ENCODE measurements at places on chromosomes 6 and 20.

DNA sequence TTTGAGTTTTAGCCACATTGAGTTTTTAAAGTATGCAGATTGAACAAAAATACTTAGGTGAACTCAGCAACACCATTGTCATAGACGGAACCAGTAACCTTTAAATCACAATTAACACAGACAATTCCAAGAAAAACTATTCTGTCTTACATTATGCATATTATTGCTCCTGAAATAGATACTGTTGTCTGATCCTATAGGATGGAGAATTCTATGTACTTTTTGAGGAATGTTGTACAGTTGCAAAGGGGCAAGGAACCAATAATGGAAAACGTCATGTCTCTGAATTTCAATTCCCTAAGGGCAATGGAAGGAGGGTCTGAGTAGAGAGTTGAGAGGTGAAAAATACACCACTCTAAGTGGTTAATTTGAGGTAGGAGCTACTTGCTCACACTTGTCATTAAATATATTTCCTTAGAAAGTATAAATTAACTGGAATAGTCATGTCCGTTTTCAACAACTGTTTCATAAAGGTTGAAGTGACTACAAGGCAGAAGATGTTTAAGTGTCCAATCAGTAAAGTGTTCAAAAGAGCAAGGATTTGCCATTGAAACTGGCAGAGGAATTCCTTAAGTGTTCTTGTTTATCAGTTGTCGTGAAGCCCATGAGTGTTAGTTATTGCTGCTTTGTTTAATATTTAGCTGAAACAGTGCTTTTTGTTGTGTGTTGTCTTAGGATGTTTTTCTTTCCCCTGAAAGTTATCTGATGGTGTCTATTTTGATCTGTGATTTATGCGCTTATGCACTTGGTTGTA lies 1.3 kb downstream of the NKAIN2 start:
- DNase-seq = no peak

- no peak for DNase-seq
Observed at GRCh38 chr6:138203315-138203714, 15.0 kb downstream of the PBOV1 start.

DNA sequence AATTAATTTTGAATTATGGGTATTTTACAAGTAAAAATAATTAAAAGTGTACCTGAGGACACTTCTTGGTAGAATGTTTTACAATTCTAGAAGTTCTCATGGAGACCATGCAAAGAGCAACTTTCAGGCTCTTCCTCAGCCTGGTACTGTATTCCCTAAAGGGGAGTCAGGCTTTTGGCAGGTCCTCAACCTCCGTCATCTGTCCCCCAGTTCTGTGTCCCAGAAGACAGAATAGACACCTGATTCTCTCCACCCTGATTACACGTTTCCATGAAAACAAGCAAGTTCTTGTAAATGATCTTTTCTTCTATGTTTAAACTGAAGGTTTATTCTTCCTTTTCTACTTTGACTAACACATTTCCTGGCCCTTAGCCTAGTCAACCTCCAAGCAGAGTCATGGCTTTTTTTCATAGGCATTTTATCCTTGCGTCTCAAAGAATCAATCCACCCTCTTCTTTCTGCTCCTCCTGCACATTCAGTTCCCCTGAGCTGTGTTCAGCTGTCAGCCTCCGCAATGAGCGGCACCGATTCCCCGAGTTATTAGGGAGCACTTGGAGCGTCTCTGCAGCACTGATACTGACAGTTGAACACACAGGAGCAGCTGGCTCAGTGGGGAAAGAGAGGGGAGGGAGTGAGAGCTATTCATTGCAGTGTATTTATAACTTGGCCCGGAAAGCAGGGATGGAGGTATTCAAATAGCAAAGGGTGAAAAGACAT lies 1082.4 kb upstream of the MAP3K7 start:
- no peak for DNase-seq

- DNase-seq = no peak
Observed at GRCh38 chr6:95949985-95950384, 65.8 kb upstream of the FUT9 start.

GRCh38 chr6:52013035-52013434 lies 74.4 kb downstream of the PKHD1 start:
- no peak for DNase-seq

DNA sequence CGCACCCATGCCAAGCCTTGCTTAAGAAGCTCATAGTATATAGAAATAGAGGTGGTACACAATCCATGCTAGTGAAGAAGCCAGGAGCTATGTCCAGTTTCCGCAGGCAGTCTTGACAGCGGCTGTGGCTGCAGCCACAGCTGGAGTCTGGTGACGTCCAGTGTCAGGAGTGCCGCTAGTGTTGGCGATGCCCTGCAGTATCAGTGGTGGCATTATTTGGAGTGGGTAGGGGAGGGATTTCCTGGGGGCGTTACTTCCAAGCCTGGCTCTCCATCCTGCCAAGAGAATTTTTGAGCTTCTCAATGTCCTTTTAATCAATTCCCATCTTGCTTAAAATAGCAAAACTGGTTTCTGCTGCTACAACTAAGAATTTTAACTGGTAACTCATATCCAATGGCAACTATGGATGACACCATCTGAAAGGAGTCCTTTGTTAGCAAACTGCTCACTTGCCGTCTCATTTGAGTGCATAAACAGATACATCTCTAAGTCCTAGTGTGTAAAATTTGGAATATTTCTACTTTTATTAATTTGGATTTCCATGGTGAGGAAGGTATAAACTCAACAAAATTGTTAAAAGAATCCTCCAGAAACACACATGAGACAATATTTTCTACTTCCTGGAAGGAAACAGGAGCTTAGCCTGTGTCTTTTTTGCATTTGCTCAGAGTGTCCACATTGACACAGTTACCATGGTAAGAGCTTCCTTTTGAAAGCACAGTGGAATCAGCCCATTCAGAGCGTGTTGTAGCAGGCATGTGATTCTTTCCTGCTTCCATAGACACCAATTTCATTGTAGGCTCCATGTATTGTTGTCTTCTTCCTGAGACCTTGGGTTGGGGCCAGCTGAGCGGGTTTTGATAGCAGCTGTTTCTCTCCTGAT lies 44.6 kb upstream of the PXDC1 start:
- no peak for DNase-seq

GRCh38 chr6:44255105-44255808 lies 2.1 kb downstream of the SLC35B2 start:
- DNase-seq = no peak

- DNase-seq = no peak
Observed at GRCh38 chr20:59829054-59829785, 104.2 kb downstream of the SYCP2 start.

DNA sequence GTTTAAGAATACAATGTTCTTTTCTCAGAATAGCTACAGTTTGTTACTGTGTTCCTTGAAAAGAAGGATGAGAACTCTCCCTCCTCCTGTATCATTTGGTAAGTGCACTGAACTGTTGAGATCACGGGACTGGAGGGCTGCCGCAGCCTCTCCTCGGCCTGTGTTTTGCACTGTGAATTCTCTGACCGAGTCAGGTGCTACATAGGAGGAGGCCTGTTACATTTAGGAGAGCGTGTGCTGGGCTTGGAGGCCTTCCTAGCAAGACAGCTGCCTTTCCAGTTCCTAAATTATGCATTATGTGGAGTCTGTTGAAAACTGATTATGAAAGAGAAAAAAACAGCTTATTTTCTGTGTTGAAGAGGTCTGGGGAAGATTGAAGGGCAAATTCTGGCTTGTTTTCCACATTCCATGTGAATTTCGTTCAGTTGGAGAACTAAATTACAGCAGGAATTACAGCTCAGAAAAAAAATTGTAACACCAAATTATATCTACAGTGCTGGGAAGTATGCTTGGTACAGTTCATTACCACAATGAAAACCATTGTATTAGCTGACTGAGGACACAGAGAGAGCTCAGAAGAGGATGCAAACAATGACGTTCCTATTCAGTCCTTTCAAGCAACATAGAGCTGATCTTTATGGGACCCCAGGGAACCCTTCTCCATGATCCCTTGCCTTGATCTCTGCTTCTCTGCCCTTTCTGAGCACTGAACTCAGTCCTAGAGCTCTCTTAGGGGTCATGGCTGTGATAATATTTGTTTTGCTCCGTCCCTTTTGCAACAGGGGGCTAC lies 2.8 kb downstream of the TMC2 start:
- DNase-seq = no peak

DNA sequence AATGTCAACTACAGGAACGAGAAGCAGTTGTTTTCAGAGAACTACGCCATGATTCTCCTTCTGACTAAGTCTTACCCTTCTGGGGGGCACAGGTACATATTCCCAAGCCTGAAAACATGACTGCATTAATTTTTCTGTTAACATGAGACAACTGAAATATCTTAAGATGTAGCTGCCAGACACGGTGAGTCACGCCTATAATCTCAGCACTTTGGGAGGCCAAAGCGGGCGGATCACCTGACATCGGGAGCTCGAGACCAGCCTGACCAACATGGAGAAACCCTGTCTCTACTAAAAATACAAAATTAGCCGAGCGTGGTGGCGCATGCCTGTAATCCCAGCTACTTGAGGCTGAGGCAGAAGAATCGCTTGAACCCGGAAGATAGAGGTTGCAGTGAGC lies 21.7 kb downstream of the TBC1D20 start:
- no peak for DNase-seq

GRCh38 chr6:53975941-53976615 lies 135.2 kb upstream of the MLIP start:
- DNase-seq = no peak

DNA sequence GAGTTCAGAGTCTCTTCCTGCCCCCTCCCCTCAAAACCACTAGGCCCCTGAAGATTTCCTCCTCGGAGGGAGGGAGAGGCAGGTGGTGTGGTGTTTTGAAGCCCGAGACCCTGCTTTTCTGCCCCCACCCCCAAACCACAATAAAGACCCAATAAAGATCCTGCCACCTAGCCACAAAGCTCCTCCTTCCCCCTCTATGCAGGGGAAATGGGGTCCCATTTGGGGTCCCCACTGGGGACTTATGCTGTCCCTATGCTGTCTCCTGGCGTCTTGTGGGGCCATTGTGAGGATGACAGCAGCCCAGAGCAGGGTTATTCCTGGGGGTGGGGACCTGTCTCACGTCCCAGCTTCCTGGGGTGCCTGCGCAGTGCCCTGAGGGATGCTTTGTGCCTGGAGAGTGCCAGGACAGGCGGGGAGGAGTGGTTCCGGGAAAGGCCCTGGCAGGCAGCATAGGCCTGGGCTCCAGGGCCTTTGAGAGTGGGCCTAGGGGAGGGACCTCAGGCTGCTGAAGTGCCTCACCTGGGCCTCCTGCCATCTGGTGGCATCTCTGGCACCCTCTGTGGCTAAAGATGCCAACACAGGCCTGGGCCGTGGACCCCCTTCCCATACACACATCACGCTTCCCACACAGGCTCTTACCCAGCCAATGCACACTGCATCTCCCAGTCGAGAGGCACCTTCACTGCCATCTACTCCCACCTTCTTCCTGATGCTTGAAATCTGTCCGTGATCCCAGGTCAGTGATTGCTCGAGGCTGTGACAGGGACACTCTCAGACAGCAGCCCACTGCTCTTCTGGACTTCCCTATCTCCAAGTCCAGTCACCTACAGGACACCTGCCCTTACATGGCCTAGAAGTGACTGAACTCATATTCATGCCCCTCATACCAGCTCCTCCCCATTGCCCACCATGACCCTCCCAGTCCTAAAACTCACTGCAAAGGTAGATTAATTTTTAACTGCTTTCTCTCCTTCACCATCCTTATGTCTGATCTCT lies 7.9 kb upstream of the ARMC12 start:
- no peak for DNase-seq

Measured in mesothelial cell of epicardium (in vitro differentiated cells).